ENCODE measurements at places on chromosomes 2 and 18. TPM values are rescaled to one million over a fixed set of nuclear protein-coding genes. Genes with fewer than 3 reads are reported as not detected.

DNA sequence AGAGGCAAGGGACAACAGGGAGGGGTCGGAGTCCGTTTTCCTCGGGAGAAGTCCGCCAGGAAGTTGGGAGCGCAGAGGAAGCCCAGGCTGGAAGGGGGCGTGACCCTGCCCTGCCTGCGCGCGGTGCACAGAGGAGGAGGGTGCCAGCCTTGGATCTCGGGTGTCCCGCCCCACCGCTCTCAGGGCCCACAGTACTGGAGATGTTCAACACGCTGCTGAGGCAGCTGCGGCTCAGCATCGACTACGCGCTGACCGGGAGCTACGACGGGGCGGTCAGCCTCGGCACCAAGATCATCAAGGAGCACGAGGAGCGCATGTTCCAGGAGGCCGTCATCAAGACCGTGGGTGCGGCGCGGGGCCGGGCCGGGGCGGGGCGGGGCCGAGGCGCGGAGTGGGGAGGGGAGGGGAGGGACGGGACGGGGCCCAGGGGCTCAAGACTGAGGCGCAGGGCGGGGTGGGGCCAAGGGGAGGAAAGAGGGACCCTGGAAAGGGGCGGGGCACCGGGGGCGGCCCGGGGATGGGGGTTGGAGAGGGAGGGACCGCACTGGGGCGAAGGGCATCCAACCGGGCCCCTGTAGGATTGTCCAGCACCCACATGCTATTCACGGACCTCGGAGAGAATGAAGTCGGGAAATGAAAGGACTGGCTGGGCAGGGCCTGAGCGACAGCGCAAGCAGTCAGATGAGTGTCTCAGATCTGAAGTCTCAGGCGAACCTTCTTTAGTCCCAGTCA is 36.6 kb downstream of the POMC start:
- peak; percentile 16 for DNase-seq

DNA sequence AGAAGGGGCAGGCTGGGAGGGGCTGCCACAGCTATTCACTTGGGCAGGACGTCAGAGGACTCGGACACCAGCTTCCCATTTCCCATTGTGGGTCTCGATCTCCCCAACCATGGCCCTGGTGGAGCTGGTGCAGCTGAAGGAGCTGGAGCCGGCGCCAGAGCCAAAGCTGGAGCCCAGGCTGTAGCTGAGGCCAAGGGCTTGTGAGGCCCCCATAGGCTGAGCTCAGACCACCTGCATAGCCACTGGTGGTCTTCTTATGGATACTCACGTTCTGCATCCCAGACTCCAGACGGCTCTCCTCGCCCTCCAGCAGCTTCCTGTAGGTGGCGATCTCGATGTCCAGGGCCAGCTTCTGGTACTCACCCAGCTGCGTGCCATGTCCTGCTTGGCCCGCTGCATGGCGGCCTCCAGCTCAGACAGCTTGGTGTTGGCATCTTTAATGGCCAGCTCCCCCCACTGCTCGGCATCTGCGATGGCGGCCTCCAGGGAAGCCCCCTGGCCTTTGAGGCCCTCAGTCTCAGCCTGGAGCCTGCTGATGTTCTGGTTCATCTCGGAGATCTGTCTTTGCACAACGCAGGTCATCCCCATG is 6.0 kb upstream of the CDK5R2 start:
- no peak for DNase-seq

DNA sequence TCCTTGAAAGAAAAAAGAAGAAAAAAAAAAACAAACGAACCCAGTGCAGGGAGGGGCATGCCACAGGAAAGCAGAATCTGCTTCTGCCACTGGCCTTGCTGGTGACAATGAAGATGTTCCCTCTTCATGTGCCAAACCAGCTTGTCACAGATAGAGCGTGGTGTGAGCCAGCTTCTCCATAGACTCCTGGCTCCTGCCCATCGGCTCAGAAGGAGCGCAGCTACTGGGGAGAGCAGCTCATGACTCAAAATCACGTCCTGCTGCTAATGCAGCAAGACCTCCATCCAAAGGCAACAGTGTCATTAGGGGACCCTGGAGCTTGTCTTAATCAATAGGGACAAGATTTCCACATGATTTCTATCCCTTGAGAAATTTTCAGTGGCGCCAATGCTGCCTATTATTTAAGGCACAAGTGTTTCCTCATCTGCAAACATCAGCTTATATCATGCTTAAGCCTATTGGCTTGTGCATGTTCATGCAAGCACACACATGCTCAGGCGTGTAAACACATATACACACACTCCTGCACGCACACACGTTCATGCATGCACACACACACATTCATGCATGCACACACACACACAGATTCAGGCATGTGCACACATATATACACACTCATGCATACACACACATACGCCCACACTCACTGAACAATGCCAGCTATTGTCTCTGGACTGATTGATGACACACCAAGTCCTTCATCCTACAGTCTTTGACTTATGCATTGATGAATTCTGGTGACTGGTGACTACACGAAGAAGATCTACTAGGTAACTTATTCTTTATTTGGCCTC is 682.0 kb upstream of the ID2 start:
- DNase-seq = no peak

- no peak for DNase-seq
Observed at GRCh38 chr2:136114382-136114781, 3.6 kb downstream of the CXCR4 start.

GRCh38 chr2:49616800-49617199 is 462.5 kb upstream of the FSHR start:
- DNase-seq = no peak

- no peak for DNase-seq
Observed at GRCh38 chr18:44450226-44450625, 230.5 kb upstream of the SETBP1 start.

DNA sequence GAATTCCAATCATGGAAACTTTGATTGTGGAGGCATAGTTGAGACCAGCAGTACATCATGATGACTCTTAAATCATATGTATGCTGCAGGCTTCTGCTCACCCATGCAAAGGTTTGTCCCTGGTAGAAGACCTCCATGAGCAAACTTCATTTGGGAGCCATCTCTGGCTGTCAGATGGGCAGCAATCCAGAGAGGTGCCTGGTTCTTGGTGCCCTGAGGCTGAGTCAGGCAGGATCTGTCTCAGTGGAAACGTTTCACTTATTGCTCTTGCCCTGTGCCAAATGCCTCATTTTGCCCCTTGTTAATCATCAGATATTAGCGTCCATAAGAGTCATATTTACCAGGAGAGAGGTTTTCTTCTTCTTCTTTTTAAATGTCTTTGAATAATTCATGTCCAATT is 151.5 kb upstream of the CELF4 start:
- DNase-seq = no peak

- DNase-seq = no peak
Observed at GRCh38 chr2:105405291-105405690, 6.4 kb upstream of the FHL2 start.

- DNase-seq = no peak
Observed at GRCh38 chr2:229422063-229422462, 151.0 kb upstream of the PID1 start.

GRCh38 chr2:163200741-163201140 is 362.2 kb upstream of the KCNH7 start:
- no peak for DNase-seq

The ADRA2B gene
- 0.34 TPM for total RNA-seq
